ENCODE measurements at places on chromosomes 16 and 17.

GRCh38 chr17:36133602-36134236 is 30.1 kb downstream of the CCL4 start:
- DNase-seq = no peak

DNA sequence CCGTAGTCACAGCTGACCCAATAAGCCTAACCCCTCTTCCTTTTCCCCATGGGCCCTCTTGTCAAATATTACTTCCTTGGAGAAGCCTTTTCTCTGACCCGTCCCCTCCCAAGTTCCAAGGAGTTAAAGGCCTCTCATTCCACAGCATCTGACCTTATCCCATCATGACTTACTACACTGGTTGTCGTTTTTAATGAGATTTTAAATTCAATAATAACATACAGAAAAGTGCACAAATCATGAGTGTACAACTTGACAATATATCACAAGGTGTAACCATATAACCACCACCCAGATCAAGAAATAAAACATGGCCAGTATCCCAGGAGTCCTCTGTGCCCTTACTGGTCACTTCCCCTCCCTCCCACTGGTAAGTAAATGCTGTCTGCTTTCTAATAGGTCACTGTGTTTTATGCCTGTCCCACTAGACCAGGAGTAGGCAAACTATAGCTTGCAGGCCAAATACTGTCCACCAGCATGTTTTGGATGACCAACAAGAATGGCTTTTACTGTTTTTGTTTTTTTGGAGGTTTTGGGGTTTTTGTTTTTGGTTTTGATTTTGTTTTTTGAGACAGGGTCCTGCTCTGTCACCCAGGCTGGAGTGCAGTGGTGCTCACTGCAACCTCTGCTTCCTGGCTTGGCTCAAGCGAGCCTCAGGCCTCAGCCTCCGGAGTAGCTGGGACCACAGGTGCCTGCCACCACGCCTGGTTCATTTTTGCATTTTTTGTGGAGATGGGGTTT is 1.2 kb upstream of the FDXR start:
- no peak for DNase-seq

- DNase-seq = no peak
These were observed 22.5 kb downstream of the PHKB start for GRCh38 chr16:47483616-47484015.

GRCh38 chr17:43823350-43824084 is 9.4 kb downstream of the MPP3 start:
- no peak for DNase-seq

DNA sequence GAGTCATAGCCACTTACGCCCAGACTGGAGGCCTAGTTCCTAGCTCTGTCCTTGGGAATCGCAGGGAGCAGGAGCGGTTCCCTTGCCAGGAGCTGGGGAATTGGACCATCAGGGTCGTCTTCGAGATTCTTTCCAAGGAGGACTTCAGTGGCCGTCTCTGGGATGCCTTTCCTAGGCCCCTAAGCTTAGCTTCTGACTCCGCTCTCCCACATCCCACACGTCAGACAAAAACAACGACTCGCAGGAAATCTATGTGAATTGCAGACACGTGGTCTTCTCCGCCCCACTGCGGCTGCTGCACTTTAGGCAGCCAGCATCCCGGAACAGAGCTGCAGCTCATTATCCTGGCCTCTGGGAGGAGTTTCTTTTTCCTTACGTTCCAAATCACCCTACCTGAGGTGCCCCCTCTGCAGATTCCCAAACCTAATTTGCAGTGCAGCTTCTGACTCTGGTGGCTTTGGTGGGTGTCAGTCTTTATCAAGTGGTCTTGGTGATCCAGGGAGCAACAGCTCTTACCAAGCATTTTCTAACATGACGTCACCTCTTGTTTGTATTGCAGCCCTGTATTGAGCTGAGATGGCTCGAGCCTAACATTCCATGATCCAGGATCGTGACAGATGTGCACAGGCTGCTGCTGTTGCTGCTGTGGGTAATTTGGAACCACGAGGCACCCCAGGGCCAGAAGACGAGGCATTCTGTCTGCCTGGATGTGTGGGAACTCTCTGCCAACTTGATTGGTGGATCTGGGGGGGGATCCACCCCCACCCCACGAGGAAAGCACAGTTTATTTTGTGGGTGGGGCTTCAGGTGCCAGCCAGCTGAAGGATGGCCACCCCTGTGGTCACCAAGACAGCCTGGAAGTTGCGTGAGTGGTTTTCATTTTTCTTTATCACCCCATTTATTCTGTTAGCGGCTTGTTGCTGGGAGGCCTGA is 1.1 kb downstream of the KATNB1 start:
- DNase-seq = no peak

- no peak for DNase-seq
These were observed 59.8 kb downstream of the NCOR1 start for GRCh38 chr17:16155536-16155935.

DNA sequence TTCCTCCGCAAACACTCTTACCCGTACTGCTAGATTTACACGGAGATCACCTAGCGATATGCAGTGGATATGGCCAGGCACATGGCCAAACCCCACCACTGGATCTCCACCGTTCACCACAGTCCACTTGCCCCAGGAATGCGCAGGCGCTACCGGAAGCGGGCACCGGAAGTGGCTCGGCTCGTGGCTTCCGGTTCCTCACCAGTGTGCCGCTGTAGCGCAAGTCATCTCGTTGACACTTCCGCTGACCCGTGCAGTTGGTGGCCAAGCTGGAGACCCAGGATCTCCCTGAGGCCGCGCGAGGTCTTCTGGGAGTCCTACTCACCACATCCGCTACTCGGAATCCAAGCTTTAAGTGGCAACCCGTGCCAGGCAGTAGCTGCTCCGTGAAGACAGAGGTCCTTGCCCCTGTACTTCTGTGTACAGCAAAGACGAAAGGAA is 11.5 kb downstream of the ZNF597 start:
- no peak for DNase-seq
